ENCODE measurements at places on chromosomes 7 and 10. TPM values are rescaled to one million over a fixed set of nuclear protein-coding genes. Genes with fewer than 3 reads are reported as not detected.

GRCh38 chr10:99004738-99005137 is 230.9 kb downstream of the HPSE2 start:
- DNase-seq, result no peak

DNA sequence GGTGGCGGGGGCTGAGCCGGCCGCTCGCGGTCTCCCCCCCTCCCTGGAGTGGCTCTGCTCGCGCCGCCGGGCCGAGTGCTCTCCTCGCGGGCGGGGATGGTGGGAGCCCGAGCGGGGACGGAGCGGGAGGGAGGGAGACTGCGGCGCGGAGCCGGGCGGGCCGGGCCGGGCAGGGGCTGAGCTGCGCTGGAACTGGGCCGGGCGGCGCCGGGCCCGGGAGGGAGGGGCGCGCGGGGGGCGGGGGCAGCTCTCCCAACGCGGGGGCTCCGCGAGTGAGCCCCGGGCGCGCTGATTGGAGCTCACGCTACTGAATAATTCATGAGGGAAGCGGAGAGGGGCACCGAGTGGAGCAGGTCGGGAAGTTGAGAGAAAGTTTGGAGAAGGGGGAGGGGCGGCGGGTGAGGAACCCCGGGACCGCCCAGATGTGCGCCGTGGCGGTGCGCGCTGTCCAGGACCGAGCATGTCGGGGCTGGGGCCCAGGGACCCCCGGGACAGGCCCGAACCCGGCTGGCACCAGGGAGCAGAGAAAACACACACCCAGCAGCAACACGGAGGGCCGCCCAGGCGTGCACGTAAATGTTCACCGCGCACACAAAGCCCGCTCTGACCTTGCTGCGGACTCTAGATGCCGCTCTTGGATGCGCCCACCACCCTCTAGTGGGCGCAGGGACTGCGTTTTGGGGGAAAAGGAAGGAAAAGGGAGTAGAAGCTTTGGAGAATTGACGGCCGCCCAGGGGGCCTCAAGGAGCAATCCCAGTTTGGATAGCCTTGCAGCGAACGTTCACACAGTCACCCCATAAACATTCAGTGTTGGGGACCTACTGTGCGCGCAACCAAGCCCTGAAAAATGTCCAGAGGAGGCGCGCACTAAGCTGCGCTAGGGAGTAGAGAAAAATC is at the start of gene EPHB4:
Gene EPHB4, minus strand, starts transcription at position 194 of the 897 bp plus-strand sequence. CDS start 493 bp downstream, outside the sequence.
- peak; percentile 87 for DNase-seq

DNA sequence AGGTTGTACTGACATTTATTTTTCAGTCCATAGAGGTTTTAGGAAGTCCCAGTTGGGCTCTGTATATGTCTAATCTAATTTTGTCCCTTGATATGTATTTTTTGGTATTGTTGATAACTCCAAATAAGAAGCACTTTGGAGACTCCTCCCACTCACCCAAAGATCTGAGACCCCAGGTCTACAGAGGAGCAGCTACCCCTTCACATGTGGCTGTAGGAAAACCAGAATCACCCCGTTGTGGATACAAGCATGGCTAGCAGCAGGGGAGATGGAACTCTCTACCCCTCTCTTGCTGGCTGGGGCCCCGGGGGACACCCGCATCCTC is 9.4 kb downstream of the HHEX start:
- DNase-seq, result no peak

DNA sequence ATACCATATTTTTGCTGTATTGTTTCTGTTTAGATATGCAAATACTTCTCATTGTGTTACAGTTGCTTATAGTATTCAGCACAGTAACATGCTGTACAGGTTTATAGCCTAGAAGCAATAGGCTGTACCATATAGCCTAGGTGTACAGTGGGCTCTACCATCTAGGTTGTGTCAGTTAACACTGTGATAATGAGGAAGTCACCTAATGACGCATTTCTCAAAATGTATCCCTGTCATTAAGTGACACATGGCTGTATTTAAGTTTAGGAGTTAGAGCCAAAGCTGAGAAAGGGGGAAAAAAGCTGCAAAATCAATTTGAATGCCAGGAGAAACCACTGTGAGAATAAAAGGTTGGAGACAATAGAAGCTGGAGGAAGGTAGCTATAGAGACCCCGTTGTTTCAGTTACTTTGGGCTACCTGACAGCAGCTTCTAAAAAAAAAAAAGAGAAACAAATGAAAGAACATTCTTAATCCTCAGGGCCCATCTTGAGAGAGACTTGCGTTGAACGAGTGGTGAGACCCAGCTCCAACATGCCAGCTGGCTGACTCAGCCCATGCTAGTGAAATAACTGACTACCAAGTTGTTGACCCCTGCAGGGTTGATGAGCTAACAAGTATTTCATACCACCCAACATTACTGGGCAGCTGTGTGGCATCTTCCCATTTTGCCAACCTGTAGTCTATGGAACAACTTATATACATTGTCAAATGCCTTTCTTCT is 8.7 kb downstream of the STARD3NL start:
- no peak for DNase-seq

TMEM225B gene
- 0.36 TPM for total RNA-seq

AKR1C4 gene
- 2.0 TPM for total RNA-seq
